T-helper 9 cell (primary cell): ENCODE measurements at places on chromosomes 4 and X.

DNA sequence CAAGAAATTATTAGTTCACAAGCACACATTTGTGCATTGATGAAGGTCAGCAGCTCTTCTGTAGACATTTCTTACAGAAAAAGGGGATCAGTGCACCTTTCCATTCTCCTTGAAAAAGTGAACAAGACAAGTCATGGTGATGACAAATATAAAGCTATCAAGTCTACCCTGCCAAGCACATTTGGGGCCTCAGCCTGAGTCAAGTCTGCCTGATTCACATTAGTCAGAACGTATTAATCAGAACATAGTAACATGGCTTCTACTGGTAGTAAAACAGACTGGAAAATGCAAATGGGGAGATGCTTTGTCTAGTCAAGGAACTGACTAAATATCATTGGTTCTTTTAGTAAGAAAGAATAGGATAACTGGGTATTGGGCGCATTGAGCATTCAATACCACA is 2305.1 kb downstream of the PCDH7 start:
- DNase-seq = no peak

DNA sequence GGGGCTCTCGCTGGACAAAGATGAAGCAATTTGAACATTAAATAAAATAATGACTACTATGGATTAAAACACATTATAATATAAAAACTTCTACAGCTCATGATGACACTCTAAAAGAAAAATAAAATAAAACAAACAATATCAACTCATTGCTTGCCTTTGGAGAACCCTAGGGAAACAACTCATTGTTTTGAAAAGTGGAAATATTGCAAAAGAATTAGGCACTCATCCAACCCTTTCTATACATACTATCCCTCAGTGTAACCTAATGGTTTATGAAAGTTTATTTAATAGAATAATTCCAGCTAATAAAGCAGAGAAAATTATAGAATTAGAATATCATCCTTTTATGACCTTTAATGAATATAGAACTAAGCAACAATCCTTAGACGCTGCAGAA is 718 bp downstream of the RAB40A start:
- no peak for DNase-seq

DNA sequence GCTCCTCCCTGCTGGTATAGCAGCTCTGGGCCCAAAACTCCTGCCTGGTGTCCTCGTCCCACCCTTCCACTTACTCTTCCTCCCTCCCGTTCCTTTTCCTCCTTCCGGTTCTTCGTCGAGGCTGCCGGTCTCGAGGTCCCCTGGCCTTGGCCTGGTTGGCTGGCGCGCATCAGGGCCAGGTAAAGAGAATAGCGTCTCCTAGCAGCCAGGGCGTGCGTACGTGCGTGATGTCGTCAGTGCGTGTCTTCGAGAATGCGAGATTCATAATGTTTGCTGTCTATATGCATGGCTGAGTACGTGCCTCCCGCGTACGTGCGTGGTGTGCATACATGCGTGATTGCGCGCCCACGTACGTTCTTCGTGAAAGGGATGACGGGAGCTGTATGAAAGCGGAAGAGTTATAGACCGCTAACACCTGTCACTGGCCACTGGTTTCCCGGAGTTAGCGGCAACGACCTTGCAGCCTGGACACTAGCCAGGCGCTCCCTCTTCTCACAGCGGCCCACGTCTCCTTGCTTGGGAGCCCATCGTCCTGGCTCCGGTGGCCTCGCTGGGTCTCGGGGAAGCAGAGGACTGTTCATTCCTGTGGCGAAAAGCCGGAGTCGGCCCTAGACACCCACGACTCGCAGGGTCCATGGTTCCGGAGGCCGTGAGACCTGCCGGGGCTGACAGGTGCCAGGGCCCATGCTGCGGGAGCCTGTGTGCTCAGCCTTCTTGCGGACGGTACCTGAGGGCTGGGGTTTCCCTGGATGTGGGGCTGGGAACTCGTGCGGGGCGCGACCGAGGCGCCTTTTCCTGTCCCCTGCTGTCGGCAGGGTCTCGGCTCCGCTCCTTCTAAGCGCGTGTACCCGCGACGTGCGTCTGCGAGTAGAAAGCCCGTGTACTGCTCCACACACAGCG is at the start of gene EOLA1:
Gene EOLA1 (plus strand): TSS at position 392 of the 900 bp plus-strand sequence. CDS start 4,619 bp downstream, outside the sequence.
- peak; percentile 73 for DNase-seq

DNA sequence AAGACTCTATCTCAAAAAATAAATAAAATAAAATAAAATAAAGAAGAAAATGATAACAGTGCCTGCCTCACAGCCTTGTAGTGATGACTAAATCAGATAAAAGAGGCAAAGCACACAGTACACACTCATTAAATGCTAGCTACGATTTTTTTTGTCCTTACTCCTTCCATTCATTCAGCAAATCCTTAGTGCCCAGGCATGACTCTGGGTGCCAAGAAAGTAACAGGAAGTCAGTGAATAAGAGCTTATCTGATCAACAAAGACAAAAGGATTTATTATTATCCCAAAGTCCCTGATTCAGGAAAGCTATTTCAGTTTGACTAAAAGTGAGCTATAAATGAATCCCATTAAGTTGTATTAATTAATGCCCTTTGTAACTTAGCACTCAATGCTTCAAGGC is 92.7 kb downstream of the SH3KBP1 start:
- no peak for DNase-seq
